ENCODE measurements at places on chromosomes 16 and 17.

GRCh38 chr16:17938546-17938945, 398.0 kb downstream of the NPIPA8 start:
- no peak for DNase-seq

- DNase-seq = no peak
Observed at GRCh38 chr17:33523577-33523981, 230.5 kb upstream of the ASIC2 start.

GRCh38 chr16:82150549-82150948, 19.5 kb downstream of the MPHOSPH6 start:
- DNase-seq = no peak

DNA sequence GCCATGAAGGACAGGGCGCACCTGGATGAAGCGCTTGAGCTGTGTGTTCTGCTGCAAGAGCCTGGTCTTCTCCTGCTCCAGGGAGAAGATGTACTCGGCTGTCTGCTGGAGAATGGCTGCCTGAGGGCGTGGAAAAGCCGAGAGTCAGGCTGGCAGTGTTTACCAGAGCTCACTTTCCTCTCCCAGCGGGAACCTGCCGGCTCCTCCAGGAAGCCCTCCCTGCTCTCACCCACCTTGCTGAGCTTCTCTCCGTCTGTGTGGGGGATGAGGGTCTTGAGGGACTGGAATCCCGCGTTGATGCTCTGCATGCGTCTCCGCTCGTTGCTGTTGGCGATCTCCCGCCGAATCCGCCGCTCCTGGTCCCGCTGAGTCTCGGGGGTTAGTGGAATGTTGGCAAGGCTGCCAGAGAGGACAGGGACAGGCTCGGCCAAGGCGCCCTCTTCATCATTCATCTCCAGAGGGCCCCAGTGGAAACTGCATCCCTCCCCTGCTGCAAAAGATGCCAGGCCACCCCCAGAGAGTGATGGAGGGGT, 10.5 kb downstream of the TFAP4 start:
- no peak for DNase-seq
